ENCODE measurements at places on chromosomes 1 and 21. TPM values are rescaled to one million over a fixed set of nuclear protein-coding genes. Genes with fewer than 3 reads are reported as not detected.

KRTAP19-3 gene
- not detected for total RNA-seq

STYXL2 gene
- total RNA-seq = not detected

KIF17 gene
- total RNA-seq = 4.5 TPM

MYOG gene
- total RNA-seq = not detected

RAB42 gene
- total RNA-seq = 0.83 TPM

FOXD2 gene
- under 0.01 TPM for total RNA-seq

ALX3 gene
- total RNA-seq = not detected

WNT4 gene
- total RNA-seq = not detected

CLIC6 gene
- total RNA-seq = not detected

DNAJC11 gene
- 41.7 TPM for total RNA-seq
